ENCODE measurements at places on chromosomes 6 and 20.

- H3K36me3 ChIP-seq, result no peaks in the 10 kb centered on the region
- H3K4me3 ChIP-seq, result peak overlapping the region; percentile 88
- H3K27ac ChIP-seq, result peak overlapping the region; percentile 93
- no peaks in the 10 kb centered on the region for H3K27me3 ChIP-seq
- DNase-seq, result peak; percentile 72
These were observed 452 bp downstream of the TRAF3IP2 start for GRCh38 chr6:111605100-111605751.

- no peak overlapping the region for H3K27ac ChIP-seq
- peaks cover 15% of the 10 kb centered on the region for H3K4me1 ChIP-seq
- DNase-seq, result no peak
- no peaks in the 10 kb centered on the region for H3K27me3 ChIP-seq
These were observed 677.4 kb upstream of the CITED2 start for GRCh38 chr6:140051521-140052512.

- no peak overlapping the region for H3K27ac ChIP-seq
- H3K4me1 ChIP-seq, result no peaks in the 10 kb centered on the region
- no peaks in the 10 kb centered on the region for H3K27me3 ChIP-seq
- no peak overlapping the region for H3K4me3 ChIP-seq
- DNase-seq, result no peak
These were observed 171.4 kb downstream of the ZFAND3 start for GRCh38 chr6:37990762-37991525.

GRCh38 chr6:27146706-27147505 is 100.6 kb upstream of the PRSS16 start:
- H3K27me3 ChIP-seq, result no peaks in the 10 kb centered on the region
- peaks cover 3% of the 10 kb centered on the region for H3K4me1 ChIP-seq
- DNase-seq, result peak; percentile 89
- no peaks in the 10 kb centered on the region for H3K36me3 ChIP-seq
- no peak overlapping the region for H3K4me3 ChIP-seq

DNA sequence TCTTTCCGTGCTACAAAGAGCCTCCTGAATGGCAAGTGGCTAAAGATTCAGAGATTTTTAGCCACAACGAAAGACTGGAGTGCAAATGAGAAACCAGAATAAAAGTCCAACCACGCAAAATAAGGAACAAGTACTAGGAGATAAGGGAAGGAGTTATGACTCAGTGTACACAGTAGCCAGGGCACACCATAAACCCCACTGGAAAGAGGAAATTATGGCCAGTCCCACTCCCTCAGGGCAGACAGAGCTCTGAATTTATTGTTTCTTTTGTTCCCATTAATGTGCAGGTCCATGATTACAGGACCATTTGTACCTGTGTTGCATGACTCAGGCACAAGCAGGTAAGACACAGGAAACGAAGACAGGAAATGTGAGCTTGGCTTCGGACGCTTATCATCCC is 150.3 kb upstream of the PREP start:
- H3K27ac ChIP-seq, result no peak overlapping the region
- H3K27me3 ChIP-seq, result no peaks in the 10 kb centered on the region
- H3K4me1 ChIP-seq, result no peaks in the 10 kb centered on the region
- DNase-seq, result no peak

DNA sequence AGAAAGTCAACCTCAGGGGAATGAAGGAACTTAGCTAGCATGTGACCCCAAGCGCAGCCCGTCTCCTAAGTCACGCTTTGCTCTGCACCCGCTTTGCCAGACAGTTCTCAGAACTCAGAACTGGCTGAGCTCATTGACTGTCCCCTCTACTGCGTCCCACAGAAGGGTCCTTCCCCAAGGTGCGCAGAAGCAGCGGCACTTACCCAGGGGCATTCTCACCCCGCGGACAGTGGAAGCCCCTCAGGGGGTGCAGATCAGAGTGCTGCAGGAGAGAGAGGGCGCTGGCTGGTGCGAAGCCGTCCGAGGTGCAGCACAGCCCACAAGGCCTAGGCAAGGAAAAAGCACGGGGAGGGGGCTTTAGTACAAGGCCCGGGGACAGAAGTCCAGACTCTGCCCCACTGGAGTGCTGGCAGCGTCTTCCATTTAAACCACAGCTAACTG is 807 bp downstream of the SNHG17 start:
- no peaks in the 10 kb centered on the region for H3K27me3 ChIP-seq
- H3K36me3 ChIP-seq, result peaks cover 51% of the 10 kb centered on the region
- DNase-seq, result no peak
- H3K4me1 ChIP-seq, result peaks cover 2% of the 10 kb centered on the region

DNA sequence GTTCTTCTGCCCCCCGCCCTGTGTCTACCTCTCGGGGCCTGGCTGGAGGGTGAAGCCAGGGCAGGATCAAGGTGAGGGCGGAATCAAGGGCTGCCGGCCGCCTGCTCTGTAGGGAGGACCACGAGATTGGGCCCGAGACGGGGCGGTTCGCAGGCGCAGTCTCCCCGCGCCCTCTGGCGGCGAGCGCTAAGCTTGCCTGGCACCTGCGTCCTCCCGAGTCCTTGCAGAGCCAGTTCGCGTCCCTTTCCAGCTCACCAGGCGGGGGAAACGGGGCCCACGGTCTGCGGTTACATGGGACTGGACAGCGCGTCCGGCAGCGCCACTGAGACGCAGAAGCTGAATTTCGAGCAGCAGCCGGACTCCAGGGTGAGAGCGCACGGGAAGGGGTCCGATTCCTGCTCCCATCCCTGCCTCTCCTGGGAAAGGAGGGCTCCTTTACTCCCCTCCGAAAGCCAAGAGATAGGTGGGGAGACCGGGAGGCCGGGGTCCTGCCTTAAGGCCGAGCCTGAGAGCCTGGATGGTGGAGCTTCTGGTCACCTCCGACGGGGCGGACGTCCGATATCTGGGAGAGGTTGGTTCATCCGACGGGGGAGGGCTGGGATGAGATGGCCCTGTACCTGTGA is 3.6 kb upstream of the MATN4 start:
- no peaks in the 10 kb centered on the region for H3K4me1 ChIP-seq
- no peaks in the 10 kb centered on the region for H3K27me3 ChIP-seq
- no peak overlapping the region for H3K27ac ChIP-seq
- no peaks in the 10 kb centered on the region for H3K36me3 ChIP-seq
- DNase-seq, result peak; percentile 91

DNA sequence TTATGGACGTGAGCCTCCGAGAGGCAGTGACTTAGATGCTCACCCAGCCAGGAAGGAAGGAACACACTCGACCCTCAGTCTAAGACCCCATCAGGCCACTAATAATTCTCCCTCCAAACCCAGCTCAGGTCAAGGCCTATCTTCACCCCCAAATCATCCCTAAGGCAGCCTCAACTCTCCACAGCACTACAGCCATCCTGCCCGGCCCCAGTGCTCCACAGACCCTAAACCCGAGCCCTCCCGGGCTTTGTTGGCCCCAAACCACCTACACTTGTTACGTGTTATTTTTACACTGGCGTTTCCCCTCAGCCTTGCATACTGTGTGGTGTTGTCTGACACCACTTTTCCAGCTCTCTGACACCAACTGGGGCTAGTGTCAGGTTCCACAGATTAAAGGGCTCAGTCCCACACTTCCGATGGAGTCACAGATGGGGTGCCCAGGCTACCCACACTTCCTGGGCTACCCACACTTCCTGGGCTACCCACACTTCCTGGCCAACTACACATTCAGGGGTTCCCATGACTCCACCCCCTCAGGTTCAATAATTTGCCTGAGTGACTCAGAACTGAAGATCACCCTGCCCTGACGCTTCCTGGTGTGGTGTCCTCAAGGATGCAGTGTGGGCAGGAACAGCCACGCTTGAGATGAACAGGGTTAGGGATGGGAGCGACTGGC is 25.3 kb downstream of the RBCK1 start:
- DNase-seq, result no peak
- H3K27ac ChIP-seq, result no peak overlapping the region
- no peak overlapping the region for H3K4me3 ChIP-seq
- peaks cover 18% of the 10 kb centered on the region for H3K36me3 ChIP-seq
- peaks cover 5% of the 10 kb centered on the region for H3K27me3 ChIP-seq
- H3K4me1 ChIP-seq, result peaks cover 3% of the 10 kb centered on the region

GRCh38 chr6:45148278-45148677 is 179.9 kb upstream of the RUNX2 start:
- no peak overlapping the region for H3K4me3 ChIP-seq
- no peaks in the 10 kb centered on the region for H3K4me1 ChIP-seq
- no peak for DNase-seq
- no peak overlapping the region for H3K27ac ChIP-seq
- H3K27me3 ChIP-seq, result no peaks in the 10 kb centered on the region

DNA sequence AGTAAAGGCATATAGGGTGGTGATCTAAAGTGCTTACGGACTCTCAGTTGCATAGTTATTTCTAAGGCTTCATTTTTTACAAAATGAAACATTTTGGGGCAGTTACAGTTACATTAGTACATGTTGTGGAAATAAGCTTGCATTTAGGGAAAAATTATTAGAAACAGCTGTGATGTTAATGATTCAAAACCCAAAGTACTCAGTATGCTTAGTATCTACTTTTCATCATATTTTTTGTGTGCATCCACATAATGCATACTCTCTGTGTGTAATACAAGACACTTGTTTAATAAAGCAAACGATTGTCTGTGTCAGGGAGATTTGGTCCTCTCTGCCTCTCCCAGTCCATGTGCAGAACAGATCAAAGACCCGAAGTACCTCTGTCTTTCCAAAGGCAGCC is 11.4 kb upstream of the TBX18 start:
- H3K36me3 ChIP-seq, result no peaks in the 10 kb centered on the region
- no peak for DNase-seq
- H3K4me1 ChIP-seq, result no peaks in the 10 kb centered on the region
- H3K4me3 ChIP-seq, result no peak overlapping the region
- no peak overlapping the region for H3K27ac ChIP-seq
- peaks cover 35% of the 10 kb centered on the region for H3K27me3 ChIP-seq

- H3K36me3 ChIP-seq, result no peaks in the 10 kb centered on the region
- no peak overlapping the region for H3K27ac ChIP-seq
- peaks cover 8% of the 10 kb centered on the region for H3K4me1 ChIP-seq
- no peaks in the 10 kb centered on the region for H3K27me3 ChIP-seq
- peak; percentile 30 for DNase-seq
These were observed 7.2 kb downstream of the GCNT2 start for GRCh38 chr6:10528158-10528981.

- DNase-seq, result no peak
- no peaks in the 10 kb centered on the region for H3K4me1 ChIP-seq
- H3K36me3 ChIP-seq, result peaks cover 3% of the 10 kb centered on the region
- H3K27ac ChIP-seq, result no peak overlapping the region
These were observed 225.9 kb downstream of the TMEM242 start for GRCh38 chr6:157097255-157097955.

DNA sequence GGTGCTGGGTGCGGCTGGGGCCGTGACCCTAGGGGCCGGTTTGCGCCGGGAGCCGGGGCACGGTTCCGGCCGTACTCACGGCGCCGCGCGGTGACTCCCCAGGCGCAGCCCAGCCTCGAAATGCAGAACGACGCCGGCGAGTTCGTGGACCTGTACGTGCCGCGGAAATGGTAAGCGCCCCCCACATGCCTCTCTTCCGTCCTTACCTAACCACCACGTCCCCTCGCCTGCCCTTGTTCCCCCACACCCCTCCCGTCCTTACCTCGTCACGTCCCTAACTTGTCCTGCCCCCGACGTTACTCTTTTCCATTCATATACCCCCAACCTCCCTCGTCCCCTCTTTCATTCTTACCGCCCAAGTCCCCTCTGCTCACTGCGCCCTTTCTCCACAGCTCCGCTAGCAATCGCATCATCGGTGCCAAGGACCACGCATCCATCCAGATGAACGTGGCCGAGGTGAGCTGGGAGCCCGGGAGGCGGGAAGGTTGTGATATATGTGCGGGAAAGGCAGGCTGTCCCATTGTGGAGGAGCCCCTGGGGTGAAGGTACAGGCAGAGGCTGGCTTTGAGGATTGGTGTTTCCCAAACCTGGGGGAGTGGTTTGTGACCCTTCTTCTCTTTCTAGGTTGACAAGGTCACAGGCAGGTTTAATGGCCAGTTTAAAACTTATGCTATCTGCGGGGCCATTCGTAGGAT is 463 bp downstream of the RPS21 start:
- no peak for DNase-seq
- H3K4me1 ChIP-seq, result no peaks in the 10 kb centered on the region
- no peak overlapping the region for H3K27ac ChIP-seq

DNA sequence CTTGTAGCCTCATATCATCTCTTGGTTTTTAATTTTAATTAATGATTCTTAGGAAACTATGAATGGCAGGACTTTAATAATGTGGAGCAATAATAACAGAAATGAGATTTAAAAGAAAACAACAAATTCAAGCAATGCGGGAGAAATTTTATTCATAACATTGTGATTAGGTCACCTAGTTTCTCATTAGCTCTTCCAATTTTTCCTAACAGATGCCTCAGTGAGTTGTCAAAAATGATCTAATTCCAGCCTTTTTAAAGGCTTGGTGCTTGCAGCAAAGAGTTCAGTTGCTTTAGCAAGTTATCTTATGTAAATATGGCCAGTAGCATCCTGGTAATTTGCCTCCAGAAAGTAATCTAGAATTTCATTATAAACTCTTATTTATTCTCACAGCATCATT is 20.4 kb downstream of the PDE7B start:
- no peaks in the 10 kb centered on the region for H3K27me3 ChIP-seq
- no peak overlapping the region for H3K4me3 ChIP-seq
- H3K36me3 ChIP-seq, result no peaks in the 10 kb centered on the region
- H3K4me1 ChIP-seq, result no peaks in the 10 kb centered on the region

GRCh38 chr6:114638341-114638740 is 295.5 kb upstream of the HS3ST5 start:
- H3K4me3 ChIP-seq, result no peak overlapping the region
- H3K27ac ChIP-seq, result no peak overlapping the region
- no peaks in the 10 kb centered on the region for H3K27me3 ChIP-seq
- peaks cover under 1% of the 10 kb centered on the region for H3K36me3 ChIP-seq
- H3K4me1 ChIP-seq, result no peaks in the 10 kb centered on the region

DNA sequence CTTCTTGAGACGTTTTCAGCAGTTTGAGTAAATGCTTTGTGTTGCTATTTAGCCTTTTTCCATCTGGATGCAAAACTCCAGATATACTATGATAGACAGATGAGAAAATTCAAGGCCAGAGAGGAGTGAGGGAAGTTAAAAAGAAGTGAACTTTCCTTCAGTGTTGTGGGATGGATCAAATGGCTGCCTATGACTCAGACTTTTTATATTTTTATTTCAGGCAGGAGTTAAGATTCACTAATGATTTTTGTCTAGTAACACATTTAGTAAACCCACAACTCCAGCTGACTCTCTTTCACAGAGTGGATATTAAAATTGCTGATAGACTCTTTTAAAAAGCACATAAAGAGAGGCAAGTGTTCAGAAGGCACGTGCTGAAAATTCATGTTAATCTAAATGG is 23.2 kb upstream of the PTCHD4 start:
- no peak for DNase-seq
- no peaks in the 10 kb centered on the region for H3K27me3 ChIP-seq
- no peaks in the 10 kb centered on the region for H3K4me1 ChIP-seq
- no peak overlapping the region for H3K4me3 ChIP-seq

GRCh38 chr6:157457787-157458186 is 76.8 kb downstream of the ZDHHC14 start:
- H3K4me3 ChIP-seq, result no peak overlapping the region
- no peaks in the 10 kb centered on the region for H3K27me3 ChIP-seq
- H3K36me3 ChIP-seq, result no peaks in the 10 kb centered on the region
- H3K27ac ChIP-seq, result no peak overlapping the region

DNA sequence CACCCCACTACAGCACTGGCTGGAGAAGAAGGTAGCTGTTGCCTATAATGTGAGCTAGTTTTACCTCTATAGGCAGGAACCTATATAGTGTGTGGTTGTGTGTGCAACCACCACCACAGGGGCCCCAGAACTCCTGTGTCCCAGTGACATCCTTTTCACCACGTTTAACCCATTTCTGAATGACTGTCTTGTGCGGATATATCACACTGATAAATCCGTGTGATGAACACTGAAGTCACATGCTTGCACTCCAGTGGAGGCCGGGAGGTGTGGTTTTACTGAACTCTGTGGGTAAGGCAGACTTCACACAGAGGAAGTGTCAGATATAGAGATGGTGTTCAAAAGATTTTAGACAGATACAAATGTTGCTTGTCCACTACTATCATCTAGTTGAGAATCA is 32.5 kb downstream of the SDHAF4 start:
- peaks cover 8% of the 10 kb centered on the region for H3K4me1 ChIP-seq
- no peak overlapping the region for H3K27ac ChIP-seq
- H3K36me3 ChIP-seq, result peaks cover 13% of the 10 kb centered on the region
- no peaks in the 10 kb centered on the region for H3K27me3 ChIP-seq
